ENCODE measurements at places on chromosomes 3 and 15. TPM values are rescaled to one million over a fixed set of nuclear protein-coding genes. Genes with fewer than 3 reads are reported as not detected.
A peak's percentile ranks its signal among the peaks of the same experiment; 100 is the strongest.

GRCh38 chr15:86139828-86140227 is 60.2 kb downstream of the AGBL1 start:
- DNase-seq, result no peak

The CACNA2D3 gene
- polyA plus RNA-seq, result 0.05 TPM

The HYAL2 gene
- polyA plus RNA-seq, result 77.9 TPM

The SERINC4 gene
- polyA plus RNA-seq, result 0.11 TPM

The DNAH12 gene
- polyA plus RNA-seq, result 0.02 TPM

GRCh38 chr3:122940628-122941086 is 86.9 kb downstream of the SEMA5B start:
- DNase-seq, result no peak

The ITPKA gene
- polyA plus RNA-seq, result 0.63 TPM

DNA sequence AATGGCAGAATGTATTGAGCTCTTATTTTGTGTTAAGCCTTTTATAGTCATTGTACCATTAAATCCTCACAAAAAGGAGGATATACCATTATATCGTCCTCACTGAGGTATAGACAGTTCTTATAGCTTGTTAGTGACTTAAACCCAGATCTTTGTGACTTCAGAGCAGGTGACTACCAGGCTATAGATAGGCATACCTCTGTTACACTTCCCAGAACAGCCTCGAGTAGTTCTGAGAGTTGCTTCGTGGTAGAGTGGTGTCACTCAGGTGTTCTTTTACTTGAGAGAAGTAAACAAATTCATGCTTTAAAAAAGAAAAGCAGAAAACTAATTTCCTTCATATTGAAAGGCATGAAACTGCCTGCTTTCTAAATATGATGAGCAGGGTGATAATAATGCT is 59.9 kb downstream of the SEC22A start:
- no peak for DNase-seq

DNA sequence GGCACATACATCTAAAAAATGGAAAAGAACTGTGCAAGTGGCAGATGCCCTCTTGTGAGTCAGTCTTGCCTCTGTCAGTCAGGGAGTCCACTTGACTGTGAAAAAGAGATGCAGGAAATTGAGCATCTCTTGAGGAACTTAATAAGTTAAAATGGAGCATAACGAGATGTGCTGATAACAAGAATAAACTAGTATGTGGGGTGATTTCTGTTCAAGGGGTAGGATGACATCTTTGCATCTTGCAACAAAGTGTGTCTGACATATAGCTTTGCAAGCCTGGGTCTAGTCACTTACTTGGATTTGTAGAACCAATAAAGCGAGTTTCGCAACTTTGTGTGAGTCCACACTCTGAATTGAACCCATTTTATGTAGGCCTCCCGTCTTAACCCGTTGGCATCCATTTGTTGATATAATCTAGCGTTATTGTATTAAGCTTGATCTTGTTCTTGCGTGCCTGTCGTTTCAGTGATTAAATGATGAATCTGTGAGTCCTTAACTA is 2.2 kb downstream of the USP3 start:
- DNase-seq, result no peak

The TMIE gene
- 0.09 TPM for polyA plus RNA-seq

DNA sequence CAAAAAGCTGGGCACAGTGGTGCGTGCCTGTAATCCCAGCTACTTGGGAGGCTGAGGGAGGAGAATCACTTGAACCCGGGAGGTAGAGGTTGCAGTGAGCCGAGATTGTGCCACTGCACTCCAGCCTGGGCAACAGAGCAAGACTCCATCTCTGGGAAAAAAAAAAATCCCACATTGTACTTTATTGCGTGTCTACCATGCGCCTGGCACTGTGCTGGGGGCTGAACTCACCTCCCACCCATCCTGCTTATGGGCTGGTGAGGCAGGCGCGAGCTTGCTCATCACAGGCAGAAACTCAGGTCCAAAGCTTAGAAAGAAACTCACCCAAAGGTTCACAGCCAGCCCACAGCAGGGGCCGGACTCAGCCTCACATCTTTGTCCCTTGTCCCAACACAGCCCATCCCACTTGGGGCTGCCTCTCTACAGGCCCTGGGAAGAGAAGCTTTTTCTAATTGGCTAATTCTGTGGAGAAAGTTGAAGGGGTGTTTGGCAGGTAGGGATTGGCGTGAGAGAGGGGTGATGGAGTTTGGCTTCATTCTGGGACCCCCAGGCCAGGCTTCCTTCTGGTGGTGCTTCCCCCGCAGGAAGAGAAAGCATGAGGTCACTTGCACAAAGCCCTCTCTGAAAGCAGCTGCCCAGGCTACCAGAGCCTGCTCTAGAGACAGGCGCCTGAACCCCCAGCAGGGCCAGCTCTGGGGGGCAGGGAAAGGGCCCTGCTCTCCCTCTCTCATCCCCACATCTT is 122.6 kb upstream of the SMAD3 start:
- no peak for DNase-seq

- DNase-seq, result no peak
Measured at GRCh38 chr3:194606163-194606562, 27.1 kb downstream of the TMEM44 start.

DNA sequence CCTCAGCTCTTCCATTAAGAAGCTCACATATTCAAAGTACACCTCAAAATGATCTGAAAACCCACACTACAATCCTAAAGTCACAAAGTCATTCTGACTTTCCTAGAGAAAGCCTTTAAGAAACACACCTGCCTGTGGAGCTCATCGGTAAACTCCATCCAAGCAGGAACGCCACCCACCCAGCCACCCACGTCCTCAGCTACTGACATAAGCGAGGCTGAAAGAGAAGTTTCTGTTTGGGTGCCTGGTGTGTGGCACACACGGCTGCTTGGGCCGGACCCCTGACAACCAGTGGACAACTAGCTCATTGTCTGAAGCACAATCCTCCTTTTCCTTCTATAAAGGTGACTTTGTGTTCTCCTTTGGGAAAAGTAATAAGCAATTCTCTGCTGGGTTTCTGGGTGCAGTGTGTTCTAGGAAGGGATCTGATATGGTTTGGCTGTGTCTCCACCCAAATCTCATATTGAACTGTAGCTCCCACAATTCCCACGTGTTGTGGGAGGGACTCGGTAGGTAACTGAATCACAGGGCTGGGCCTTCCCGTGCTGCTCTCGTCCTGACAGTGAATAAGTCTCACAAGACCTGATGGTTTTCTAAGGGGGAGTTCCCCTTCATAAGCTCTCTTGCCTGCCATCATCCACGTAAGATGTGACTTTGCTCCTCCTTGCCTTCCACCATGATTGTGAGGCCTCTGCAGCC is 26.1 kb downstream of the FAM174B start:
- DNase-seq, result peak; percentile 65

GRCh38 chr3:178255315-178255714 is 280.9 kb upstream of the KCNMB2 start:
- DNase-seq, result peak; percentile 22

GRCh38 chr3:30615615-30616346 is 9.4 kb downstream of the TGFBR2 start:
- DNase-seq, result no peak

- DNase-seq, result no peak
Measured at GRCh38 chr15:47872208-47872607, 154.9 kb downstream of the SEMA6D start.

The CHST13 gene
- polyA plus RNA-seq, result not detected

- DNase-seq, result peak; percentile 40
Measured at GRCh38 chr3:62622553-62623174, 249.3 kb upstream of the FEZF2 start.

DNA sequence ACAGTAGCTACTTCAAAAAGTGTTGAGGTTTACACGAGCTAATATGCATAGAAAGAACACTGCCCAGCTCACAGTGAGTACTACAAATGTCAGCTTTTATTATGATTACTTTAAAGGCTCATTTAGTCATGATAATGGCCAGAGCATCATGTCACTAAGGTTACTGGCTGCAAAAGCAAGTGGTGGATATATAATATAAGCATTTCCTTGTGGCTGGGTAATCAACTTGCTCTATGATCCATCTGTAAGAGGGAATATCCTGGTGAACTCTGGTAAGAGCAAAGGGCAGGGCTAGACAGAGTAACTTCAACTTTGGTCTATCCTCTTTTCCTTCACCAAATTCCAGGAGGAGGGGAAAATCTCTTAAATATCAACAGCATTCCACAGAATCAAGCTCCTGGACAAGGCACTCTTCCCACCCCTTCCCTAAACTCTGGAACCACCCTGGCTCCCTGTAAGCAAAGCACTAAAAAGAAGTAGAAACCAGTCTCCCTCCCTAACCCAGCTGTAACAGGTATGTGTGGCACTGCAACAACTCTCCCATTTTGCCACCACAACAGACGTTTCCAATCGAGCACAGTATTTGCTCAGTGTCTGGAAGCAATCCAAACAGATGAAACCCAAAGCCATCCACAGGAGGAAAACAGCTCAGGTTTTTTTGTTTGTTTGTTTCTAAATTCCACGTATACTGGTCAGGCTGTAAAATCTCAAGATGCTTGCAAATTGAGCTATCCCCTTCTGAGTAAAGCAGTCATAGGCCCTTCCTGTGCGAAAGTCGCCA is 13.4 kb downstream of the B4GALT4 start:
- no peak for DNase-seq

DNA sequence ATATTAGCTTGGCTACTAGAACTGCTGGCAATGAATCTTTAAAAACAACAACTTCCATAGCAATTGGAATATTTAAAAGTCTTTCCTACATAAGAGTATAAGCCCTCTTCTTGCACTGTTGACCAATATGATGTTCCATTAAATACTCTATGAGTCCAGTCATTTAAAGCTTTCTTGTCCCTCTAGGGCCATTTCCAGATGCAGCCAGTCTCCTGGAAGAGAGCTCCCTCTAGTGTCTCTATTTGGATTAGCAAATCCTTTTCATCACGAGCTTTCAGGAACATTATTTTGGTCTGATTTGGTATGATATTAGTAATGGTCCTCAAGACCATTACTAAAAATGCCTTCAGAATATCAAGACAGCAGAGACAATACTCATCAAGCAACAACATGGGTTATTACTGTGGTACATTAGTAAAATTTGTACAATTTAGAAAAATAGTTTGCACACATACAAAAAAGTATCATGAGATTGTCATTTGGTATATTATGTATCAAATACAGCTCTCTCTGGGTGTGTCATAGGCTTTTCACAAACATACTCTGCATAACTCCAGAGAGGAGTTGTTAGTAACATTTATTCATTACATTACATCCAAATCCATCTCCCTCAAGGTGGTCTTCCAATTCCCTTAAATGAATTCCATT is 101.3 kb downstream of the DPH6 start:
- DNase-seq, result peak; percentile 28

DNA sequence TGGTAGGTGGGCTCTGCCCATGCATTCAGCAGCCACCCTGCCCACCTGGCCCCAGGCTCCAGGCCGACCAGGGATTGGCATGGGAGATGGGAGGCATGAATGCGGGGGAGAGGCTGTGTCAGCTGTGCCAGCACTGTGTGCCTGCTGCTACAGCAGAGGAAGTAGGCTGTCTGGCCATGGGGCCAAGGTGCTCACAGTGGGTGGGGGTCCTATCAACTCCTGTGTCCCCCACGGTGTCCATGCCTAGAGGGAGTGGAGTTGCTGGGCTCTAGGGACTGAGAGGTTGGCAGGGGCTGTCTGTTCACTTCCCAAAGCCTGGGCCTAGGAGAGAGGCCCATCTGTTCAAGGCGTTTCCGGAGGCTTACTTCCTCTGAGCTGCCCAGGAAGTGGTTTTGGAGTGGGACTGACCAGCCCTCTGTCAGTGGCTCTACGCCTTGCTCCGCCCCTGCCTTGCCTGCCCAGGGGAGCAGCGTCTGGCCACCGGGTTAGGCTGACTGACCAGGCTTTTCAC is 5.8 kb downstream of the PRKCD start:
- DNase-seq, result peak; percentile 26

DNA sequence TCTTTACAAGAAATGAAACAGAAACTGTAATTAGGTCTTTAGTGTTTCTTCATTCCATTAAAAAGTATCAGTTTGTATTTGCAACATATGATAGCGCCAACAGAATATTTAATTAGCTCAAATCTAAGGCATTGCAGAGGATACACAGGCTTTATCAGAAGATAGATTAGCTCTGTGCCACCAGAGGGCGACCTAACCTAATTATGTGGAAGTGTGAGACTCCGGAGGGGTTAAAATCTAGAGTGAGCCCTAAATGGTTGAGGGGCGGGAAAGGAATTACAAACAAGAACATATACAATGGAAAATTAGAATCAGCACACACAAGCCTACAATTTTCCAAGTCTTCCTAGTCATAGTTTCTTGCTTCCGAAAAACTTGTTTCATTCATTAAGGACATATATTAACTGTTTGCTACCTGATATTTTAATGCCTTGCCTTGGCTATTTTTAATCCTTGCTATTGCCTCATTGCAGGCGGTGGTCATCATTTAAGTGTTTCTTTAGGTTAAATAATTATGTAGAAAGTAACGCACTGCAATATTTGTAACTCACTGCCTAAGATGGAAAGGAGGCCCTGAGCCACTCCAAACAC is 18.0 kb upstream of the RYR3 start:
- peak; percentile 42 for DNase-seq

- no peak for DNase-seq
Measured at GRCh38 chr3:177561365-177561764, 364.1 kb upstream of the TBL1XR1 start.

GRCh38 chr3:95172164-95172943 is 1109.5 kb downstream of the NSUN3 start:
- DNase-seq, result no peak

The RAD51 gene
- 19.2 TPM for polyA plus RNA-seq

GRCh38 chr3:78801926-78802561 is 965.8 kb downstream of the ROBO1 start:
- DNase-seq, result peak; percentile 36

The IMPG2 gene
- polyA plus RNA-seq, result 0.05 TPM

The MESP1 gene
- not detected for polyA plus RNA-seq

DNA sequence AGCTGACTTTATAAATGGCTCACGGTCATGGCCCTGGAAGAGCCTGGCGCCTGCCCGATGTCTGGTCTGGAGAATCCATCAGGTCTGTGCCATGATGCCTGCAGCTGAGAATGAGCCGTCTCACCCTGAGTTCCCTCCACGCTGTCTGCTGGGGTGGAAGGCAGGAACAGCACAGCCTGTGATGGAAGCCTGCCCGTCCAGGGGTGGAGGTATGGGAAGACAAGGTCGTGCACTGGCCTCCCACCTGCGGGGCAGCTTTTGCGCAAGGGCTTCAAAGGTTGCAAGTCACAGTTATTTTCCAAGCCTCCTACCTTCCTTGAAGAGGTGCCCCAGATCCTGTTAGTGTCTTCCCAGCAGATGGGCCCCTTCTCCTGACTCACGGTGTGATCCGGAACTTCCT is 275.5 kb downstream of the FAM43A start:
- no peak for DNase-seq

The NR1I2 gene
- polyA plus RNA-seq, result not detected

GRCh38 chr3:196927571-196928453 is 14.5 kb downstream of the NCBP2 start:
- DNase-seq, result no peak

Data from mammary epithelial cell (primary cell).